ENCODE measurements at places on chromosomes 7 and 10.

DNA sequence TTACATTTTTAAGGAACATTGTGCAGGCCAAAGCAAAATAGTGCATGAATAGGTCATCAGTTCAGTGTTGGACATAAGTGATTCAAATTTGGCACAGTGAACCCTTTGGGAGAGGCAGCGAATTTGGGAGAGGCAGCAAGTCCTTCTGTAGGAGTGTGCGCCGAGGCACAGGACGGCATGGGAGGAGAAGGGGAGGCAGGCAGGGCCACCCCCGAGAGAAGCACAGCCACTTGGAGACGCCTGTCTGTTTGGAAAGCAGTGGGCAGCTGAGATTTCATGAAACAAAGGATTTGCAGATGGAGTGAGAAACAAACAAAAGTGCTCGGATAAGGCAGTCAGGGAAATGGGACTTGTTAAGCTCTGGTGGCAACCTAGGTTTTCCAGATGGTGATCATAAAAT lies 30.6 kb downstream of the VIPR2 start:
- DNase-seq, result no peak

- no peak for DNase-seq
Observed at GRCh38 chr10:70602665-70603448, at the start of gene PRF1. Gene PRF1 (minus strand): TSS chr10:70602741. CDS start chr10:70600902, 1,839 bp downstream.

- peak; percentile 99 for DNase-seq
Observed at GRCh38 chr7:101882595-101883564, 65.5 kb downstream of the CUX1 start.

DNA sequence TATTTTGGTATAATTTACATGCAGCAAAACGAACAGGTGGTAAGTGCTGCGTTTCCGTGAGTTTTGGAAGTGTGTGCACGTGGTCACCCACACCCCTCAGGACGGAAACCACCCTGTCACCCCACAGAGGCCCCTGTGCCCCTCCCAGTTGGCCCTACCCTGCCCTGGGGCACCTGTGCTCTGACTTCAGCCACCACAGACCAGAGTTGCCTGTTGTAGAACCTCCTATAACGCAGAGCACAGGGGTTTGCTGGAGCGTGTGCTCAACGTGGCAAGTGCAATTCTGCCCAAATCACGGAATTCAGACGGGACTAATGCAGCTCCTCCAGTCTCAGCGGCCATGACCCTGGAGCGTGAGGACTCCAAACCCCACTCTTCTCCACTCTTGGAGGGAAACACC lies 9.6 kb upstream of the CFAP46 start:
- no peak for DNase-seq

Data from AG04449 (cell line).